ENCODE measurements at places on chromosomes 2 and 18.

GRCh38 chr18:22913861-22914260, 19.3 kb upstream of the RBBP8 start:
- DNase-seq, result peak; percentile 49

DNA sequence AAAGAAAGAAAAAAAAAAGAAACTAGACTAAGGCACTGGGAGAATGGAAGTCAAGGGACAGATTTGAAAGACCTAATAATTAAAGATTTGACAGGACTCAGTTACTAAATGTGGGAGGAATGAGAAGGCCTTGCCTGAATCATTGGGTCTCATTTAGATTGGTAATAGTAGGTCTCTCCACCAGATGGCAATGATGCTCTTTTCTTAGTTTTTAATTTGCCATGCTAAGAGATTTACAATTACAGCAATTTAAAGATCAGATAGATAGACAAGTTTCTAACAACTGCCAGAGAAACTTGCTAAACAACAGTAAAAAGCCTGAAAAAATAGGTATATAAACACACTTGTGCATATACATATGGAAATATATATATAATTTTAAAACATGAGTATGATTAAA, 153.0 kb downstream of the TMEM247 start:
- no peak for DNase-seq

GRCh38 chr18:10054366-10054765, 140.6 kb downstream of the VAPA start:
- no peak for DNase-seq

DNA sequence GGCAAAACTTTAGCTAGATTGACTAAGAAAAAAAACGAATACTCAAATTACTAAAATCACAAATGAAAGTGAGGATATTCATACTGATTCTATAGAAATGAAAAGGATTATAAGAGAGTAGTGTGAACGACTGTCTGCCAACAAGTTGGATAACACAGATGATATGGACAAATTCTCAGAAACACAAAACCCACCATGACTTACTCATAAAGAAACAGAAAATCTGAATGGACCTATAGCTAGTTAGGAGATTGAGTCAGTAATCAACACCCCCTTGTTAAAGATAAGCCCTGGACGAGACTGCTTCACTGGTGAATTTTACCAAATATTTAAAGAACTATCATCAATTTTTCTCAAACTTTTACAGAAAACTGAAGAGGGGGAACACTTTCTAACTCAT, 108.8 kb upstream of the TMEM200C start:
- DNase-seq, result no peak

DNA sequence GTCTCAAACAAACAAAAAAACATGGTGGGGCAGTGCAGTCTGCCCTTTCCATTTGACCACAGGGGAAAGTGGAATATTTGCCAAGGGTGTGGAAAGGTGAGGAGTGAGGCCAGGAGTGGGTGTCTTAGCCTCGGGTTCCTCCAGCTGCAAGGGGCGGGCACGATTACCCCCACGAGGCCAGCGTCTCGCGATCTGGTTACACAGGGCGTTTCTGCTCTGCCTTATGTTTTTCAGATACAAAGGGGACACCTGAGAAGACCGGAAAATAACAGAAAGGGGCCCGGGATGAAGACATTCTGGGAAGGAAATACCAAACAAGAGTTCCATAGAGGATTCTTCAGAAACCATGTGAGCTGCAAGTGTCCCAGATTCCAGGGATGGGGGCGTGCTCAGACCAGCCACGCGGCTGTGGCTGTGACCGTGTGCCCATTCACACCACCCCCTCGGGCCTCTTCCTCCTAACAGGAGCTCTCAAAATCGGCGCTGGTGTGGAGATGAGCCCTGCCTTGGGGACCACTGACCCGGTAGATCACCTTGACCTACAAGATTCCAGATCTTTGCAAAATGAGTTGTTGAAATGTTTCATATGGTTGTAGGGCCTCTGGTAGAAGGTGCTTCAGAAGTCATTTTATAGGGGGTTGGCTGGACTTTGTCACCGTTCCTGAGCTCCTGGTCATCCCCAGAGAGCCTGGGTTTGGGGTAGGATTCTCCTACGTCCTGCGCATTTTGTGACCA, 34.2 kb downstream of the FAM178B start:
- DNase-seq, result no peak

DNA sequence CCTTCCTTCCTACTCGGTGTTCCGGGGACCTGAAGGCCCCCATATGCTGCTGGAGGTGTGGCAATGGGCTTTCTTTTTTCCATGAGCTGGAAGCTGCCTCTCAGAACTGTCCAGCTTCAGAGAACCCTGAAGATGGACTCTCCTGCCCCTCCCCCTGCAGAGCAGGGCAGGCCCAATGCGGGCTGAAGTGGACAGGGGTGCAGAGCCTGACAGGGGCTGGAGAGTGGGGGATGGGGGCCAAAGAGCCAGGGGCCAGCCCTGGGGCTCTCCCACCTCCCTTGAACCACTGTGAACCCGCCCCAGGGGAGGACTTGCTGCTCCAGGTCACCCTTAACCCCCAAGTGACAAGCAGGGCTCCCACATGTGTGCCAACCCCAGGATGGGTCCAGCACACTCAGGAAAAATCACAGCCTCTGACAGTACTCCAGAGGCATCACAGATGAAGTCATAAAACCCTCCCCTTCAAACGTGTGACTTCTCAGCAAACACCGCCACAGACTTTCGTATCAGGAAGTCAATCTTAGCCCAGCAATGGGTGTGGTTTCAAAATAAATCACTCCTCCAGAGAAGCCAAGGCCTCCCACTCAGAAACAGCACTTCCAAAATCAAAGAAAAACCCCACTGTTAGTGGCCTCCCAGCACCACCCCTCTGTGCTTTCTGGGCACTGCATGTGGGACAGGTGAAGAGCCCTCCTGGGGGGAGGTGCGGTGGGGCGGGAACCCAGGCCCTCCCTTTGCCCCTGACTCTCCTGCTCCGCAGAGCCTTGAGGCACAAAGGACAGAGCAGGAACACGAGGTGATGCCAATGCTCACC, 135.8 kb downstream of the HDAC4 start:
- no peak for DNase-seq

GRCh38 chr2:64400733-64401528, 53.0 kb upstream of the LGALSL start:
- no peak for DNase-seq

DNA sequence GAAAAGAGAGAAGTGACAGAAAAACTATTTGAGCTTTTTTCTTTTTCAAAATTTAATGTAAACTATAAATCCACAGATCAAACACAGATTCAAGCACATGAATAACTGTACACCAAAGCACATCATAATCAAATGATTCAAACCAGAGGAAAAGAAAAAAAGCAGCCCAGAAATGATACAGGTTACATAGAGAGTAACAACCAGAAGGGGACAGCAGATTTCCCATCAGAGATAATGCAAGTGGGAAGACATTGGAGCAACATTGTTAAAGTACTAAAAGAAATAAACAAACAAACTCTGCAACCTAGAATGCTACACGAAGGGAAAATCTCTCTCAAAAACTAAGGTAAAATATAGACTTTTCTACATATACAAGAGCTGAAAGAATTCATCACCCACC, 34.5 kb downstream of the CMPK2 start:
- DNase-seq, result no peak

DNA sequence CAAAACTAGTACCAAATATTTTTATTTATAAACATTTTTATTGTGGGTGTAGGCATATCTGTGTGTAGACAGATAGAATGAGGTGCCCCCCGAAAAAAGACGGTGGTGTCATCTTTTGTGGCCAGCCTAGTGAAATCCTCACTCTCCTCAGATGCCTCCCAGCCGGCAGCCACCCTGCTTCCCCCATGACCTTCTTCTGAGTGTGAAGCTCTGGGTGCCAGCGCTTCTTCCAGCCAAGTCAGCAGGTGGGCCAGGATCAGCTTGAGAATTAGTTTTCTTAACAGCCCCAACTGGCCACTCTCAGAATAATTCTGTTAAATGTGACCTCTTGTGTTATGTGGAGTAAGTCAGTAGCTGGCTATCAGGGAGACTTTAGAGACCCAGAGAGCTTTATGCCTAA, 229.6 kb upstream of the FOSL2 start:
- DNase-seq, result no peak

- DNase-seq, result no peak
These were observed 5.0 kb upstream of the SP100 start for GRCh38 chr2:230410861-230411569.

- DNase-seq, result no peak
These were observed 138.3 kb upstream of the TTC39C start for GRCh38 chr18:23875966-23876895.

DNA sequence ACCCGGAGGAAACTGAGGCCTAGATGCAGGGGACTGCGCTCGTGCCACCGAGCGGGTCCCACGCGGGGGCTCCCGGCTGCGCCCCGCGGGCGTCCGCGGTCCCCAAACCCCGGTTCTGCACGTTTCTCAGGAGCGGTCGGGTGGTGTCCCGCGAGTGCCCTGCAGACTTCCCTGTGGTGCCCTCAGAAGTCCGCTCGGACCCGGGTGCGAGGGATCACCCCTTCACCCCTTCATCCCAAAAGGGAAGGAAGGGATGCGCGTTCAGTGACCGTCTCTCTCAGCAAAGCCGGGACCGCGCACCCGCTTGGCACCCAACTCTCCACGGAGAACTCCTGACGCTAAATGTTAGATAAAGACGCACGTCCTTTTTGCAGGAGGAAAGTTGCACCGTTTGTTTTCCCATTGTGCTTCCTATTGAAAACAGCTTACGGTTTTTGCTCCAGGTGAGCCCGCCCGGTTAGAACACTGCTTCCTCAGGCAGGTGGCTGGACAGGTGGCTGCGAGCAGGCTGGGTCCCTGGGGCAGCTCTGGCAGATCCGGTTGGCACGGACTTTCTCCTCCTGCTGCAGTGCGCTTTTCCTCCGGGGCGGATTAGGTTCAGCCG, 779 bp downstream of the DGKD start:
- no peak for DNase-seq

GRCh38 chr2:12168791-12169388, 422.5 kb downstream of the LPIN1 start:
- DNase-seq, result no peak

Measured in right renal pelvis (tissue), 4 donors.